ENCODE measurements at places on chromosomes 2 and 18. TPM values are rescaled to one million over a fixed set of nuclear protein-coding genes. Genes with fewer than 3 reads are reported as not detected.

The MC5R gene
- not detected for total RNA-seq

The DSG1 gene
- total RNA-seq: not detected

The LAMA1 gene
- total RNA-seq: 0.30 TPM

GRCh38 chr18:3450012-3450798 lies at the start of gene TGIF1:
Gene TGIF1, plus strand, starts transcription at chr18:3450172. Its CDS starts 318 bp downstream, at chr18:3450490.
- DNase-seq: peak; percentile 91

- no peak for DNase-seq
Observed at GRCh38 chr18:74796841-74797576, 199.3 kb downstream of the ZNF407 start.

DNA sequence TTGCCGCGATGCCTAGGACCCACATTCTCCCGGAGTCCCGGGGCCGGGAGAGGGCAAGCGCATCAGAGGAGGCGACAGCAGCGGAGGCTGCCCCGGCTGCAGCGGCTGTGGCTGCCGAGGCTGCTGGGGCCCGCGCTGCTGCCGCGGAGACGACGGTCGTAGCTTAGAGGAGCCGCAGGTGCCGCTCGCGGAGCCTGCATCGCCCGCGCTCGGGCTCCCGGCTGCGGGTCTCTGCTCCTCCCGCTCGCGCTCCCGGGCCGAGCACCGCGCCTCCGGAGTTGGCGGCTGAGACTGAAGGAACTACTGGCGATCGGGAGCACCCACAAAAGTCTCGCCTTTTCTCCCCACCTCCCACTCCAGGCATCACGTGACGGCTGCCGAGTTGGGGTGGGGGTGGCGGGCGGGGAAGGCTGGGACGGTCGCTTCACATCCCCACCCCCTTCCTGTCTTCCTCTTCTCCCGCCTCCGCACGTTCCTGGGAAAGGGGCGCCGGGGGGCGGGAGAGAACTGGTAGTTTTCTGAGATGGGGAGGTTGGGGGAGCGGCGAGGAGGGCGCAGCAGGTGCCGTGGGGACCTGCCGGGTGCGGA lies at the start of gene LYPD1:
LYPD1 (minus strand) TSS at position 298 of the 588 bp plus-strand sequence; CDS start at position 25, 273 bp downstream.
- no peak for DNase-seq

Data from osteocyte (in vitro differentiated cells).